NCI-H1105 (cell line): ENCODE measurements at places on chromosomes 1 and 21.

- no peak for DNase-seq
Measured at GRCh38 chr1:31010086-31010989, 55.2 kb downstream of the PUM1 start.

- DNase-seq: no peak
Measured at GRCh38 chr1:202286622-202287097, 55.1 kb downstream of the UBE2T start.

- DNase-seq: no peak
Measured at GRCh38 chr1:61591351-61591750, 133.6 kb downstream of the TM2D1 start.

GRCh38 chr1:11567244-11568065, 86.8 kb downstream of the FBXO2 start:
- no peak for DNase-seq

- no peak for DNase-seq
Measured at GRCh38 chr1:180231506-180231921, 1.4 kb downstream of the LHX4 start.
